CD4-positive, alpha-beta T cell treated with Interleukin-2 at 100 ng/mL for 4 hours (primary cell): ENCODE measurements at places on chromosomes 5 and 9.

GRCh38 chr5:2158109-2158508 lies 275.4 kb upstream of the IRX4 start:
- DNase-seq, result no peak

DNA sequence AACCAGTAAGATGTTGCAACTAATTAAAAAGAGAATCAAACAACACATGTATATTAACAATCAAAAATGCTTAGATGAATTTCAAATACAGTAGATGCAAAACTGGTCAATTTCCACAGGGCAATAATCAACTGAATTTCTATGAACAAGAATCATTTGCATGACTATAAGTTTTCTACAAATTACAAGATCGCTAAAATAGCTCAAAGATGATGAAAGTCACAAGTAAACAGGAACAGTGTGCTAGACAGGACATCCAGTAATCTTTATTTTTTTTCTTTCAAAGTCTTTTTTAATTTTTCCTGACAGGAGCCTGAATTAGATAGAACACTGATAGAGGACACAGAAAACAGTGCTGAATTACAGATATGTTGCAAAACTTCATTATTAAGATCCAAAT lies 608.2 kb upstream of the DAB2 start:
- DNase-seq, result no peak

DNA sequence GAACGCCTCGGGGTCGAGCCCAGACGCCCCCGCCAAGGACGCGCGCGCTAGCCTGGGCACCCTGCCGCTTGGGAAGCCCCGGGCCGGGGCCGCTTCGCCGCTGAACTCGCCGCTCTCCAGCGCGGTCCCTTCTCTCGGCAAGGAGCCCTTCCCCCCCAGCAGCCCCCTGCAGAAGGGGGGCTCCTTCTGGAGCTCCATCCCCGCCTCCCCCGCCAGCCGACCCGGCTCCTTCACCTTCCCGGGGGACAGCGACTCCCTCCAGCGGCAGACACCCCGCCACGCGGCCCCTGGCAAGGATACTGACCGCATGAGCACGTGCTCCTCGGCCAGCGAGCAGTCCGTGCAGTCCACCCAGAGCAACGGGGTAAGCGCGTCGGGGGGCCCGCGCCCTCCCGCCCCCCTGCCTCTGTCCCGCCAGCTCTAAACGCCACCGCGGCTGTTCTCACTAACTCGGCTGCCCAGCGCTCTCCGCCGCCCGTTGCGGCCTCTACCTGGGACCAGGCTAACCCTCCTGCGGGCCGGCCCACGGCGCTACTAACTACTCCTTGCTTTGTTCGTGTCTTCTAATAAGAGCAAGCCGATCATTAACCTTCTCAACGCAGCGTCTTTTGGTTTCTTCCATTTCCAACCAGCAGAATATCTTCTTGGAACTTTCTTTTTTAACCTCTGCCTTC lies 93.6 kb upstream of the OTULINL start:
- no peak for DNase-seq

- DNase-seq, result no peak
These were observed 88.2 kb upstream of the FAM174A start for GRCh38 chr5:100446879-100447430.
